Occipital lobe (tissue), 3 donors: ENCODE measurements at places on chromosomes 11 and 22.

DNA sequence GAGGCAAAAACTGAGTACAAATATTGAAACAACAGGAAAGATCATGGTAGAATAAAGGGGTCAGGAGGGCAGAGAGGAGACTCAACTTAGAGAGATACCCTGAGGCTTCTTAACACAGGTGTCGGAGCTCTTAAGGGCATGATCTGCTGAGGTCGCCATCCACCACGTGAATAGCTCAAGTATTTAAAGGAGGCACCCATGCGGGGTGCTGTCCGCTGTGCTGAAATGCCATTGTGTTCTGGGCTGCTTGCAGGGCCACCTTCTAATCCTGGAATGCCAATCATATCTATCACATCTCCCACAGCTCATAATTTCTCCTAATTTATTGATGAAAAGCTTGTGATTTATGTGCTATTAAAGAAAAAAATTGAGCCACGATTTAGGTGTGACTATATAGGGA is 90.2 kb downstream of the SEZ6L start:
- DNase-seq, result no peak

- no peak for DNase-seq
Measured at GRCh38 chr11:77642228-77642627, 4.6 kb upstream of the CLNS1A start.

DNA sequence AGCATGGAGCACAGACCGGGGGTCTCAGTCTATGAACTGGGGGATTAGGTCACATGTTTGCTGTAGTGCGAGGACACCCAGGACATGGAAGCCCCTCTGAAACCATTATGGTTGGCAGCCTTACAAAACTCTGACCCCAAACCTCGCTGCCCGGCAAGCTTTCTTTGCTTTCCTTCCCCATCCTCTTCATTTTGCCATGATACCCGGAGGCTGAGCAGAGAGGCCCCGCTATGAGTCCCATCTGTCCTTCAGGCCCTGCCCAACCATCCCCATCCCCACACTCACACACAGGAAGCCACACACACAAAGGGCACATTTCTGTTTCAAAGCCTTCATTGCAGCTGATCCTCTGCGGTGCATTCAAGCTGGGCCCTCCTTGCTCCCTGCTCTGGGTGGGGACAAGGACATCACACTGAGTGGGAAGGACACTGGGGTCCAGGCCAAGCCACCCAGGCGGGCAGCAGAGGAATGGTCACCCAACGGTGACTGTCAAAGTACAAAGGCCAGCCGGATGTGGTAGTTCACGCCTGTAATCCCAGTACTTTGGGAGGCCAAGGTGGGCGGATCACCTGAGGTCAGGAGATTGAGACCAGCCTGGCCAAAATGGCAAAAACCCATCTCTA is 176.5 kb downstream of the CTTN start:
- DNase-seq, result no peak

DNA sequence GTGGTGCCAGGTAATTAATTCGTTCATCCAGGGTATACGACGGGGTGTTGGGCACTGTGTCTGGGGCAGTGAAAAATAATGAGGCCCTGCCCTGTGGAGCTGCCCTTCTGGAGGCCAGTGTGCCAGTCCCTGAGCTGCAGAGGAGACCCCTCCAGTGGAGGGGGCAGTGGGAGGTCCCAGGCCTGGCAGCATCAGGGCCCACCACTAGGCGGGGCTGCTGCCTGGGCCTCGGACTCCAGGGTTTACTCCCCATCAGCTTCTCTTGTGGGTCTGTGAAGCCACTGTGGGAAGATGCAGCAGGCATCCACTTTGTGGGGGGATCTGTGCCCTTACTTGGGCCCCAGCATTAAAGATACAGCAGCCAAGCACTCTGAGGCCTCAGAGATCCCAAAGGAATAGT is 17.4 kb upstream of the TMPRSS6 start:
- DNase-seq, result no peak

DNA sequence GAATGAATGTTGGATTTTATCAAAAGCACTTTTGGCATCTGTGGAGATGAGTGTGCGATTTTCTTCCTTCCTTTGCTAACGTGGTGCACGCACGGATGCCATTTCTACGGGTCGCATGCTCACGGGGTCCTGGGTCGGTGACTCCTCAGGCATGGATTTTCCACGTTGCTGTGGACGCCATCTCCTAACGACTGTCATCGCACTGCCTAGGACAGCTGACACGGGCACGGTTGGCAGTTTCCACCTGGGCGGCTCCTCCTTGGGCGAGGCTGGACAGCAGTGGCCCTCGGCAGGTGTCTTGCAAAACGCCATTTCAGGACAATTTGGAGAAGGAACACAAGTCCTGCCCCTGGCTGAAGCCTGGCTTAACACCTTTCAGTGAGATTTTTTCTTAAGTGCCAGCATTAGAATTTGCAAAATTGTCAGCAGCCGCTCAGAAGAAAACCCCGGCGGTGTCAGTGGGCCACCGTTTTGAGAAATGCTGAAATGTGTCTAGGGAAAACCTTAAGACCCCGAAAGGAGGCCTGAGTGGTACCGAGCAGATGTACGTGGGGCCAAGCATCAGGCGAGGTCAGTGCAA is 34.7 kb upstream of the TOLLIP start:
- DNase-seq, result no peak

DNA sequence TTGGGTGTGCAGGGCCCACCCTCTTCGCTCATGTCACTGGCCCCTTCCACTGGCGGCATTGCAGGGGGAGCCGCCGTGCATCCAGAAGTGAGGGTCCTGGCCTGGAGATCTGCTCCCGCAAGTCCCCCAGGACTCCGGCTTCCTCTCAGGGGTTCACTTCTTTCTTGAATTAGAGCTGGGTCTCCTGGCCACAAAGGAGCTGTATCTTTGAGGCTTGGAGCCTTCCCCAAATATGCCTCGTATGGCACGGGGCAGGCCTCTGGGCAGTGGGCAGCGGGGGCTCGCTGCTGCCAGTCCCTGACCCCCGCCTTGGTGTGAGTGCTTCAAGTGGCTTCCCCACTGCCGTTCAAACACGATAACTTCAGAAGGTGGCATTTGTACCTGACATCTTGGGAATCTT is 7.4 kb upstream of the IFITM3 start:
- DNase-seq, result no peak

DNA sequence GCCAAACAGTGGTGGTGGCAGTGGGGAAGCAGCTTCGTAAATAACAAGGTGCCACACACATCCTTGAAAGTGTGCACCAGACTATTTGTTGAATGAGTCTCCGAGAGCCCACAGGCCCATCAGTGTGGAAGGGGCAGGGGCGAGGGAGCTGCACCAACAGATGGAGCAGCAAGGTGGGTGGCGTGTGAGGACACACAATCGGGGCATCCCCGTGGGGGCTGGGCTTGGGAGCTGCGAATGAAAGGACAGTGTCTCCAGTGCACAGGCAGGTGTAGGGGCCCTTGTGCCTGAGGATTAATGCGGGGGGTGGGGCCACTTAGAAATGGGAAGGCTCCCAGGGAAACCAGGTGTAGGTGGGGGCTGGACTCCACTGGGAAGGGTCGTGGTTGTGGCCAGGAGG is 2.8 kb downstream of the NRXN2 start:
- no peak for DNase-seq

- no peak for DNase-seq
Measured at GRCh38 chr11:81278991-81279390, 1454.7 kb downstream of the FAM181B start.

GRCh38 chr22:24809331-24809730 is 3.3 kb downstream of the SGSM1 start:
- DNase-seq, result no peak

- DNase-seq, result no peak
Measured at GRCh38 chr11:65381716-65382032, 772 bp downstream of the SLC25A45 start.

GRCh38 chr11:126305699-126306098 is 1.8 kb downstream of the DCPS start:
- DNase-seq, result no peak

GRCh38 chr11:122556605-122557004 is 98.9 kb upstream of the UBASH3B start:
- no peak for DNase-seq

DNA sequence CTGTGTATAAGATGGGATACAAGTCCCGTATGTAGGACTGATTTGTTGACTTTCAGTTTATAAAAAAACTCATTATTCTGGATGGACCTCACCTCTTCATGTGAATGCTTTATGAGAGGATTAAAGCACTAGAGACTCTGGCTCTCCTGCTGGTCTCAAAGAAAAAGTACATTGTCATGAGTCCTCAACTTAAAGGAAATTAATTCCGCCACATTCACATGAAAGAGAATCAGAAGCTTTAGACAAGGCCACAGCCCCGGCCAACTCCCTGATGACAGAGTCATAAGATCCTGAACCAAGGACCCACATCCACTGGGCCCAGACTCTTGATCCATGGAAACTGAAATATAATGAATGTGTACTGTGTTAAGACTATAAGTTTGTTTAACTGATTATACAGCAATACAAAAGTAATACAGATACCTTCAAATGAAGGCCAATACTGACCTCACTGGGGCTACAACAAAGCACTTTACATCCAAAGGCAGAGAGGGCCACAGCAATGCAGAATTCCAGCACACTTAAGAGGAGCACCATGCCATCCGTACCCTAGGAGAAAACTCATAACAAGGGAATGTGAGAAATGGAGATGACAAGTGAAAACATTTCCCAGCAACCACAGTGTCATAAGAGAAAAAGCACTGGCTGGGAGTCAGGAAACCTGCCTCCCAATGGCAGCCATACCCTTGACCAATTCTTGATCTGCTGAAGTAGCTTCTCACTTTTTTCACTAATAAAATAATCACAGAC is 25.4 kb upstream of the MS4A6A start:
- DNase-seq, result no peak

GRCh38 chr11:126348806-126349582 is 6.5 kb upstream of the ST3GAL4 start:
- no peak for DNase-seq
